NCI-H2029 treated with DMSO at 0.1 percent for 48 hours (cell line): ENCODE measurements at places on chromosomes 3 and 15.

GRCh38 chr3:27681249-27681748, 40.8 kb downstream of the EOMES start:
- DNase-seq, result peak; percentile 94

GRCh38 chr3:179063945-179064560, 7.6 kb downstream of the ZMAT3 start:
- no peak for DNase-seq

DNA sequence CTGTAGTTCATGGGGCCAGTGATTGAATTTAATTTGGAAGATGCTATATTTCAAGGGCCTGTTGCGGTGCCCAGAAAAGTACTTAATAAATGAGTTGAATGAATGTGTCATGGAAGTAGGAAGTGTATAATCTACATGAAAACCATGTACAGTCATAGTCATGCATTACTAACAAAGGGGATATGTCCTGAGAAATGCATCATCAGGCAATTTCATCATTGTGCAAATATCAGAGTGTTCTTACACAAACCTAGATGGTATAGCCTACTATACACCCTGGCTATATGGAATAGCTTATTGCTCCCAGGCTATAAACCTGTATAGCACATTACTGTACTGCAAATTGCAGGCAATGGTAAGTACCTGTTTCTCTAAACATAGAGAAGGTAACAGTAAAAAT, 10.7 kb upstream of the MYO5C start:
- DNase-seq, result no peak

GRCh38 chr3:179446501-179446900, 4.8 kb downstream of the GNB4 start:
- no peak for DNase-seq

- no peak for DNase-seq
Measured at GRCh38 chr15:76996076-76996525, 1.2 kb downstream of the PSTPIP1 start.

GRCh38 chr3:58697561-58697960, 31.0 kb upstream of the FAM3D start:
- no peak for DNase-seq

- no peak for DNase-seq
Measured at GRCh38 chr3:127888564-127889107, 26.4 kb upstream of the KBTBD12 start.

GRCh38 chr3:4963669-4964570, 15.3 kb upstream of the BHLHE40 start:
- no peak for DNase-seq

DNA sequence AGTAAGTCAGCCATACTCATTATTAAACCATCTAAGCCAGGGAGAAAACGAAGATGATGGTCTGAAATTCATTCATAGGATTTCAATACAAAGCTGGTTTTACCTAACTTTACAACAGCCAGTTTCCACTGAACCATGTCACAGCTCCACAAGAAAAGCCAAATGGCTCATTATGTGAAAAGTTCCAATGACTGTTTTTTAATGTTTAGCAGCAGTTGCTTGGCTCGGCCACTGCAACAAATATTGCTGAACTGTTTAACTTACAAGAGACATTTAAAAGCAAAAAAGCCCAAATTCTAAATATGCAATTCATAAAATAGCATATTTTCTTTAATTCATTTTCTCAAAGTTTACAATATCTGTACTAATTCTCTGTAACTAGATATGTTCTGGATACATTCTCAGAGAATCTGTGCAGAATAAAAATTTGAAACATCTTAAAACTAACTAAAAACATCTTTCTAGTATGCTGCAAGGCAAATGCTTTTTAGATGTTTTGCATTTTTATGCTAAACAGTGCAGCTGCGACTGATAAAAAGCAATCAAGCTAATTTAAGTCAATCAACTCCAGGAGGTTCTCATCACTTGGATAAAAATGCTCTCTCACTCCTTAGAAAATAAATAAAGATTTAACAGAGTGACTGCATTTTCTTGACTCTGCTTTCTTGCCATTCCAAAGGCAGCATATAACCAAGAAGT, 356.5 kb downstream of the ERC2 start:
- no peak for DNase-seq

DNA sequence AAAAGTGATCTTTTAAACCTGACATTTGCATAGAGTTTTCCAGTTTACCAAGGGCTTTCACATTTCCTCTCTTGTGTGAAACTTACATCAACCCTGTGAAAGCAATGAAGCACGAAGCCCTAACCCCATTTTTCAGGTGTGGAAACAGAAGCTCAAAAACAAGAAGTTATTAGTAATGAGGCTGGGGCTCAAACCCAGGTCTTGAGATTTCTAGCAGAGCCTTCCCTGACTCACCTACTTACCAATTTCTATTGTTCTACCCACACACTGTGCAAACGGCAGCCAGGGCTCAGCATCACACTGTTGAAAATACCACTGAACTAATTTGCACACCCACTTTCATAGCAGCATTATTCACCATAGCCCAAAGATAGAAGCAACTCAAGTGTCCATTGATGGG, 117.8 kb upstream of the IGF1R start:
- no peak for DNase-seq

DNA sequence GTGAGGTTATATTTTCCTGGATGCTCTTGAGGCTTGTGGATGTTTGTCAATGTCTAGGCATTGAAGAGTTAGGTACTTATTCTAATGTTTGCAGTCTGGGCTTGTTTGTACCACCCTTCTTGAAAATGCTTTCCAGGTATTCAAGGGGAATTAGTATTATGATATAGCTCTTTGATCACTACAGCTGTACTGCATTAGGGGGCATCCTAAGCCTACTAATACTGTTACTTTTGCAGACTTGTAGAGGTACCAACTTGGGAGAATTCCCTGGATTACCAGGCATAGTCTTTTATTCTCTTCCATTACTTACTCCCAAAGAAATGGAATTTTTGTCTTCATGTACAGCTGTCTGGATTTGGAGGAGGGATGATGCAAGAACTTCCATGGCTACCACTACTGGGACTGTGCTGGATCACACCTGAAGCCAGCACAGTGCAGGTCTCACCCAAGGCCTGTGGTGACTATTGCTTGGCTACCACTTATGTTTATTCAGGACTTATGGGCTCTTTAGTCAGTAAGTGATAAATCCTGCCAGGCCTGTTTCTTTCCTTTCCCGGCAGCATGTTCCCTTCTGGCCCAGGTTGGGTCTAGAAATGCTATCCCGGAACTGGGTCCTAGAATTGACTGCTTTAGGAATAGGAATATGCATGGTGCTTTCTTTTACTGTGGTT, 402.9 kb downstream of the IL20RB start:
- DNase-seq, result no peak

GRCh38 chr3:72636969-72637597, 211.2 kb downstream of the SHQ1 start:
- DNase-seq, result no peak

GRCh38 chr3:52775877-52776276, 1.5 kb upstream of the ITIH1 start:
- no peak for DNase-seq

DNA sequence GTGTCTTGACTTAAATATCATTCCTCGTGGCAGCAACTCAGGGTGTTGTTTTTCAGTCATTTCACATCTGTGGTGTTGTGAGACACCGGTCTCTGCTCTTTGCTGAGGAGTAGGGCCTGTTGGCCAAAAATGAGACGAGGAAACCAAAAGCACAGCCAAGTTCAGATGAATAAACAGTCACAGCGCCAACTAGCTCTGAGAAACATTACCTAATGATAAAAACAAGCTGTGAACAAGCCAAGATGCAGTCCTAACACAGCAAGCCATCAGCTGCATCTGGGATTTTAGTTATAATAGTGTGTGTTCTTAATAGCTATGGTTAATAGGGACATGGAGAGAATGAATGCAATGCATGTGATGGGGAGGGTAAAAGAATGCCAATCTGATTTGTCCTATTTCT, 843.4 kb upstream of the DPPA4 start:
- DNase-seq, result no peak

DNA sequence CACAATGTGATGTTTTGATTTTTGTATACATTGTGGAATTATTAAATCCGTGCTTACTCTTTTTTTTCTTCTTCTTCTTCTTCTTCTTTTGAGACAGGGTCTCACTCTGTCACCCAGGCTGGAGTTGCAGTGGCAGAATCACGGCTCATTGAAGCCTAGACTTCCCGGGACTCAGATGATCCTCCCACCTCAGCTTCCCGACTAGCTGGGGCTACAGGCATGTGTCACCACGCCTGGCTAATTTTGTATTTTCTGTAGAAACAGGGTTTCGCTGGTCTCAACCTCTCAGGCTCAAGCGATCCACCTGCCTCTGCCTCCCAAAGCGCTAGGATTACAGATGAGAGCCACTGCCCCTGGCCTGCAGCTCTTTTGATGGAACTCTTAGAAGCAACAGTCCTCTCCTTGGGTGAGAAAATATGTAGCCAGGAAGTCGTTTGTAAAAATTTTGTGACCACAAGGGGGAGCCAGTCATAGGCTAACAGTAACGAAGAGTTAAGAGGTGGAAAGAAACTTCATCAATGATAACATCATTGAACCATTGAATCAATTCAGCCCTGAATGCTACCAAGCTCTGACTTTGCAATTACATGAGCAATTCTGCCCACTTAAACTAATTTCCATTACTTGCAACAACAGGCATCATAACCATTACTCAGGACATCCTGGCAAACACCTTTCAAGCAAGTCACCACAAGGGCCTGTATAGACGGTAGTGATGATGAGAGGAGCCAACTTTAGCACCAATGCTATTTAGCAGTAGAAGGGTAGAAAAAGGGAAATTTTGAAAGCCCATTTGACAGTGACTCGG, 16.7 kb upstream of the CMTM7 start:
- peak; percentile 32 for DNase-seq

DNA sequence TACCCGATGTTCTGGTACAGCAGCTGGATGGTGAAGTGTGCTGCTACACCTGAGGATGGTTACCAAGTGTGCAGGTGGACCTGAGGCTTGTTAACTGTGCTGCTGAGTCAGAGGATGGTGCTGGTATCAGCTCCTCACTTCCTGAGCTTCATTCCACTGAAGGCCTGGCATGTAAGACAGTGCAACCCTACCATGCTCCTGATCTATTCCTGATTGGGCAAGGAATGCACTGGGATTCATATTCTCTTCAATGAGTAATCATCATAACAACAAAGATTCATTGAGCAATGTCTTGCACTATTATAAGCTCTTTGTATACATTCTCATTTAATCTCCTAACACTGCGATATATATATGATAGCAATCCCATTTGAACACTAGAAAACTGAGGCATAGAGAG, 62.9 kb upstream of the THSD4 start:
- no peak for DNase-seq

DNA sequence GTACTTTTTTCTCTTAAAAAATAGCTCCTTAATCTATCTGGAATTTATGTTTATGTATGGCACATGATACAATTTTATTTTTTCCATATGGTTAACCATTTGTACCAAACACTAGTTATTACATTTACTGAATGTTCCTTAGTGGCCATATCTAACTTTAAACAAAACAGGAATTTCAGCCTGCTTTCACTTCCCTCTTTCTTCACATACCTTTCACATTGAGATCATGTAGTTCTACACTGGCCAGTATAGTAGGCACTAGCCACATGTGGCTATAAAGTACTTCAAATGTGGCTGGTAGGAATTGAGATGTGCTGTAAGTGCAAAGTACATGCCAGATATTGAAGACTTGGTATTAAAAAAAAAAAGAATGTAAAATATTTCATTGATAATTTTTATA, 4.7 kb upstream of the RYK start:
- DNase-seq, result no peak

DNA sequence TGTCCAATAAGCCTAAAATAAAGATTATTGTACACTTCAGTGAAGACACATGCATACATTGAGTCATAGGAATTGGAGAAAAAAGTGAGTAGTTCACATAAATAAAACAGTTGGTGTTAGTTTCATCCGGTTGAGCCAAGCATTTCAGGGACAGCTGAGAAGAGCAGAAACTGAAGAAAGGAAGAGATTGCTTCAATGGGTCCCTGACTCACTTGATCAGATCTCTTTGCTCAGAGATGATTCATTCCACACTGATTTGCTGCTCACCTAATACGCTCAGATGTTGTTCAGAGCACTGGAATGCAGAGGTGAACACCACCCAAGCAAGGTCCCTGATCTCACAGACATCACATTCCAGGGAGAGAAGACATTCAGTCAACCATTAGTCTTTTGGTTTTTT, 93.7 kb downstream of the RAD18 start:
- no peak for DNase-seq

GRCh38 chr3:182233405-182233804, 521.7 kb downstream of the SOX2 start:
- DNase-seq, result no peak

- no peak for DNase-seq
Measured at GRCh38 chr3:17411157-17411877, 331.1 kb downstream of the TBC1D5 start.

GRCh38 chr3:117814975-117815374, 1105.4 kb downstream of the TUSC7 start:
- no peak for DNase-seq

- no peak for DNase-seq
Measured at GRCh38 chr15:88661761-88662556, 23.1 kb downstream of the ISG20 start.

DNA sequence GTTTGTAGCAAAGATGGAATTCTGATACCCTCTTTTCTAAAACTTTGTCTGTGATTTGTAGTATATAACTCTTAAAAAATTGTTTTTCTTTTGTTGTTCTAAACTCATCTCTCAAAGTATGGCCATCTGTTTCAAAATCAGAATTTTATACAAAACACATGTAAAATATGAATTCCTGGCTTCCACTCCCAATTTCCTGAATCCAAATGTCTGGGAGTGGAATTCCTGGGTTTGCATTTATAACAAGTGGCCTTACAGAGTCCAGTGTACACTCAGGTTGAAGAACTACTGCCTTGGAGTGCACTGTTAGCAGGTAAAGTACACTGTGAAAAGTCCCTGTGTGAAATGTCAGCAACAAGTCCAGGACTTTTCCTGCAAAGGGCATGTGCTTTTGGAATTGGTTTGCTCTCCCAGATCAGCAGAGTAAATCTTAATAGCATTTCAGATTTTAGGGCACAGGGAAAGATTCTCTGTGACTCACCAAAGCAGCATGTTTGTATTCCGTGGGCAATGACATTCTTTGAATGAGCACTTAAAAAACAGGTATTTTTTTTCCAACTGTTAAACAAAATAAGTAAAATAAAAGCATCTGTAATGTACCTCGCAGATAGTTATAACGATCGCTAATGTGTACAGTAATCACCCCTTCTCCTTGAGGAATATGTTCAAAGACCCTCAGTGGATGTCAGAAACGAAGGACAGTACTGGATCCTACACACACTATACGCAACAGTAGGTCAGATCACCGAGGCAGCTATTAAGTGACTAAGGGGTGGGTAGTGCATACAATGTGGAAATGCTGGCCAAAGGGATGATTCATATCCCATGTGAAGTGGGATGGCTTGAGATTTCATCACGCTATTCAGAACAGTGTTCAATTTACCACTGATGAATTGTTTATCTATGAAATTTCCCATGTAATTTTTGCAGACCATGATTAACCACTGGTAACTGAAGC, 2.0 kb upstream of the CLDN16 start:
- no peak for DNase-seq

DNA sequence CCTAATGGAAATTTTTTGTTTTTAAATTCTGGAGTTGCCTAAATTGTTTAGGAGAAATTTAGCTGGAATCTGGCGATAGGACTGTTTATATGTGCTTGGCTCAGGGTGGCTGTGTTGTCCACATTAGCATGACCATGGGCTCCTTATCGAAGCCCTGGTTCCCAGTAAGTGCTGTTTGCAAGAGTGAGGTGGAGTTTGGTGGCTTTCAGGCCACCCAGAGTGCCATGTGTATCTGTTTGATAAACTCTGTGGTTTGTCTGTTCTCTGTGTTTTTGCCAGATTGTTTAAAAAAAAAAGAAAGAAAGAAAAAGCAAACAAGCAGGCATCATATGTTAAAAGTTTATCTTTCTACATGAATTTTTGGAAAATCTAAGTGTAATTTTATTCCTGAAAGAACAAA, 51.5 kb downstream of the PLCL2 start:
- no peak for DNase-seq
